ENCODE measurements at places on chromosomes 2 and 18.

GRCh38 chr18:76499637-76500340, 4.7 kb upstream of the ZNF516 start:
- DNase-seq, result no peak

GRCh38 chr2:196233805-196234475, 62.6 kb upstream of the STK17B start:
- DNase-seq, result no peak

DNA sequence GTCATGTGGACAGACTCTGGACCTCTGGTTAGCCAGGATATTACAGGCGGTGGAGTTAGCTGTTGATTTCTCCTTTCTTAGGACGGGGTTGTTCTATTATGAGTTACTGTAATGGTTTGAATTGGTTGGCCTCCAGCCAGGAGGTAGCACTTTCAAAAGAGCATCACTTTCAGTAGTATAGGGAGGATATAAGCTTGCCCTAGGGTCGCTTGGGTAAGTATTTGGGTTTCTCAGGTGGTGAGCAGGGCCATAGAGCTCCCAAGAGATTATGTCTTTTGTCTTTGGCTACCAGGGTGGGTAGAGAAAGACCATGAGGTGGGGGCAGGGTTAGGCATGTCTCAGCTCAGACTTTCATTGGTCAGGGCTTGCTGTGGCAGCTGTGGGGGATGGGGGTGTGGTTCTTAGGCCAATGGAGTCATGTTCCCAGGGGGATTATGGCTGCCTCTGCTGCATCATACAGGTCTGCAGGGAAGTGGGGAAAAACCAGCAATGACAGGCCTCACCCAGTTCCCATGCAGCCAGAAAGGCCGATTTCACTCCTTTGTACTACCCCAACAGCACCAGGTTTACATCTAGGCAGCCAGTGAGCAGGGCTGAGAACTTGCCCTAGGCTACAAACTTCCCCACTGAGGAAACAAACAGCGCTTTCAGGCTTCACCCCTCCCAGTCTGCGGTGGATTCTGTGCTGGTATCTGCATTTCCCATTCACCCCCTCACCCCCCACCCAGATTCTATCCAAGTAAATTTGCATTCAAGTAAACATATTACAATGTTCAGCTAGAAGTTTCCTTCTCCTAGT, 89.4 kb upstream of the SLC38A11 start:
- no peak for DNase-seq

DNA sequence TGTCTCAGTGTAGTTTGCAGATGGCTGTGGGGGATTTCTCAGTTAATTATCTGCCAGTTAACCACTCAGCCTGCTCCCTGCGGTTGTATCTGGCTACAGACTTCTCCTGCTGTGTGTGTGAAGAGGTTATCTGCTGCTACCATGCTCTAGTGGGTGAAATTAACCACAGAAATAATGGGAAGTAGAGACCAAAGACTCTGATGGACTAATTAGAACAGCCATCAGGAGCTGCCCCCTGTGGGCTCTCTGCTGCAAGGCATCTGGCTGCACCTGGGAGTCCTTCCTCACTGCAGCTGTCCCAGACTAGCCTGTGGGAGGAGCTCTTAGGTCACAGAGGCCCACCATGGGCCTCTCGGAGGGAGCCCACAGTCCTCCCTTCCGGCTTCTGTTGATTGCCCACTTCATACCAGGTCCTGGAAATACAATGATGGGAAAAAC, 66.6 kb downstream of the CTIF start:
- DNase-seq, result no peak

DNA sequence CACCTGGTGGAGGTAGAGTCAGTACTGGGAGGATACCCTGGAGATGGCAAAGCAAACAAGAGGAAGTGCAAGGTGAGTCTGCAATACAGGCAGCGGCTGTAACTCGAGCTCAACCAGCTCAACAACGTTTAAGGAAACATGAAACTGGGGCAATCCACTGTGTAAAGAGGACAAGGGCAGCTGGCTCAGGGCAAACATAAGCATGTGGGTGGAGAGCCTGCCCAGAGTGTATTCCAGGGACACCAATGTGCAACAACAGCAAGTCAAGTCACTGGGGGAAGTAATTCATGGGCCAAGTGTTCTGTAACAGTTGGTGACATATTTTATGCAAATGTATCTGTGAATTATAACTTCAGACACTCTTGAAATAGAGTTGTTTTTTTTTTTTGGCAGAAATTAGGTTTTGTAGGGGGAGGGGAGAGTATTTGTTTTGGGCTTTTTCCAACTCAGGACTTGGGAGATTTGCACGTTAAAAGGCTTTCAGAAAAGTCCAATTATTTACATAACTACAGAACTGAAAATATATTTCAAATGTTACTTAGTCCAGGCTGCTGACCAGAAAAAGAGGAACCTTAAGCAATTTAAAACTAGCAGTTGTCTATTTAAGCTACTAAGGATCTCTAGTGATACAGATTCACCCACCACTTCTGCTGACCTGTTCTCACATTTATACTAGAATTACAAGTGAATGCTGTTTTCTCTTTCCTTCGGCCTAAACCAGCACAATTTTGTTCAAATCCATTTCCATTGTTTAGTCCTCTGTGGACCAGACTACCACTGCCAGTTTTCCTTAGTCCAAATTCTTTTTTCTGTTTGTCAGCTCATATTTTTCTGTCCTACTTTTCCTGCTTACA, 18.6 kb downstream of the NRXN1 start:
- peak; percentile 98 for DNase-seq

- DNase-seq, result no peak
These were observed 2.7 kb upstream of the RNPEPL1 start for GRCh38 chr2:240565333-240566202.

- no peak for DNase-seq
These were observed 170.7 kb downstream of the CYRIA start for GRCh38 chr2:16494836-16495508.

- peak; percentile 2 for DNase-seq
These were observed 236.7 kb downstream of the SLC4A3 start for GRCh38 chr2:219864154-219864553.

GRCh38 chr2:235506997-235507615, 13.3 kb downstream of the AGAP1 start:
- no peak for DNase-seq

DNA sequence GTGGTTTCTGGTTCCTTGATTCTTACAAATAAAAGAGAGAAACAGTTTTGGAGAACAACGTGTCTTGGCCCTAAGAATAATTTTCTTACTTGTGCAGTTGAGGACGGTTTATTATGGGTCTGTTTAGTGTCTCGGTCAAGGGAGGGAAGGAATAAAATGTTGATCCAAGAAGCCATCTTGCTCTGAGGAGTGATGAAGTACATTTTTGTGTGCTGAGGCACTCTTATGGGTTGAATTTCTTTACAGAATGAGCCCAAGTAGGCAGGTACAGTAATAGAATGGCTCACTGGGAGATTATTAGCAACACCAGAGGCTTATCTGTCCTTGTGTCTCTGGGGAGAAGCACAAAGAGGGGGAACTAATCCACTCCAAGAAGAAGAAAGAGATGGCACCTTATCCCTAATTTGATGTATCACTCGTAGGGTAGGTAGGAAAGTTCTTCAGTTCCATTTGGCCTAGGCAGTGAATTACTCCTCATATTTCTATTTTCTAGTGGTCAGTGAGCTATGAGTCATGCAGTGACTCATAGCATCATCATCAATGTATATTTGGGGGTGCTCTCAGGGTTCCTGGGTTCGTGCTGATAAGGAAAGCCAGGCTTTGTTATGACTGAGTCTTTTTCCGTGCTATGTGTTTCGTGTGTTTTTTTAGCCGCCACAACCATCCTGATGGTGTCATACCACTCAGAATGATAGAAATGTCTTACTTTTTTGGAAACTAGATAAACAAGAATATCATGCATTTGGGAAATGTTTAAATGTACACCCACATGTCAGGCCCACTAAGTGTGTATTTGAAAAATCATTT, 250.1 kb upstream of the CTAGE1 start:
- DNase-seq, result no peak

DNA sequence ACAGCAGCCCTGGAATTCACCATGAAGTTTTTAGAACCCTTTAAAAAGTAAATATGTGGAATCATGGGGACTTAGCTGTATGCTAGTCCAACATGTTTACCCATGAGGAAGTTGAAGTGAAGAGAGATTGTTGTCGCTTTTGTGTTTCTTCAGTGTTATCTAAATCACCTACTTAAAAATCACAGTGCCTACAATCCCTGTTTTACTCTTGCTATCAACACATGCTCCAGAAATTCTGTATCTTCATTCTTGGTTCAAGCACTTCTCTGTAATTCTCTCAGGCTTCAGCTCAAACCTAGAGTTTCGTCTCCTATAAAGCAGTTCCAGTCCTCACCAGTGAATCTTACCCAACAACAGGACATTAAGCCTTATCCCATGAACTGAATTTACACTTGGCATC, 30.5 kb upstream of the CHMP1B start:
- DNase-seq, result no peak

- no peak for DNase-seq
These were observed 155.8 kb downstream of the TDRD15 start for GRCh38 chr2:21279525-21279924.

GRCh38 chr2:237966250-237966564, 607 bp upstream of the UBE2F start:
- DNase-seq, result no peak

GRCh38 chr2:201575971-201576370, 67.3 kb downstream of the TMEM237 start:
- no peak for DNase-seq

- no peak for DNase-seq
These were observed 74.2 kb downstream of the INO80D start for GRCh38 chr2:206011795-206012194.

GRCh38 chr2:150258781-150259307, 228.6 kb downstream of the RND3 start:
- no peak for DNase-seq

DNA sequence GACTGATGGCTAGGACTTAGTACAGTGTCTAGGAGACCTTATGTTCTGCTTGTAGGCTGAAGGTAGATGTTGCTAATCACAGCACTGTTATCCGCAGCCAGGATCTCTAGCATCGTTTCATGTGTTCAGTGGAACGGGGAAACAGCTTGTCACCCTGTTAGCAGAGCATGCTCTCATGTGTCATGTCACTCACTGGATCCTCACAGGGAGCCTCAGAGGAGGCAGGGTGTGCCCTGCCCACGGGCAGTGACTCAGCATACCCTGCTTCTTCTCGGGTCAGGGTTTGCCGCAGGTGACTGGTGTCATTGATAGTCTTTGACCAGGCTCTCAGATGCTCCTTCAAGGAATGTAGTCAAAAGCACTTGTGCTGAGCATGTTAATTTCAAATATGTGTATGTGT, 44.4 kb downstream of the RPIA start:
- no peak for DNase-seq

GRCh38 chr2:12361506-12361905, 355.2 kb upstream of the TRIB2 start:
- no peak for DNase-seq

DNA sequence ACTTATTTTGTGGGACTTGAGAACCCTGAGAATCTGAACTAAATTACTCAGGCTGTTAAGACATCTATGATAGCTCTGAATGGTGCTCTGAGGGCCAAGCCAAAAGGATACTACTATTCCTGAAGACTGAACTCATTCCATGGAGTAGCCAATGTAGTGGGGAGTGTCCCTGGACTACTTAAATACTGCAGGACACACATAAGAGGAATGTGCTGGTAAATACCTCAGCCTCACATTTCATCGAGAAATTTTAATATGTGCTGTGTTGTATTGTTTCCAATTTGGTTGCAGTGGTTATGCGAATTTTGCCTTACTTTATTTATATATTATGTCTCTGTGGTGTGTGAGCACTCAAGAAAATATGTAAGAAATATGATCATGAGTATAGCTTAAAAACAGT, 264.4 kb upstream of the FIGN start:
- no peak for DNase-seq

- no peak for DNase-seq
These were observed 142.1 kb downstream of the ASXL3 start for GRCh38 chr18:33720133-33720532.

DNA sequence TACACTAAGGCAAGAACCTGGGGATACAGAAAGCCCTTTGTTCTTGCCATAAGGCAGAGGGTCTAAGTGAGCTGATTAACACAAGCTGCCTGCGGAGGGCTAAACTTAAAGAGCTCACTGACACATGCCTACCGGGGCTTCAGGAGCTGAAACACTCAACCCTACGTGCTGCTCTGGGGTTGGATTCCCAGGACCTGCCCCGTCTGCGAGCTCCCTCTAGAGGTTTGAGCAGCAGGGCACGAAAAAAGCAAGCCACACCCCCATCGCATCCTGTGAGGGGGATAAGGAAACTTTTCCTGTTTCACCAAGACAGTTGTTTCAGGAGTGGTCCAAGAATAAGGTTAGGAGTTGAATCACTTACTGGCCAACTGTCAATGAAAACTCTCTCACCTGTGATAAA, 562.1 kb downstream of the TMX3 start:
- DNase-seq, result no peak

GRCh38 chr2:188789951-188790350, 184.2 kb upstream of the COL3A1 start:
- no peak for DNase-seq

DNA sequence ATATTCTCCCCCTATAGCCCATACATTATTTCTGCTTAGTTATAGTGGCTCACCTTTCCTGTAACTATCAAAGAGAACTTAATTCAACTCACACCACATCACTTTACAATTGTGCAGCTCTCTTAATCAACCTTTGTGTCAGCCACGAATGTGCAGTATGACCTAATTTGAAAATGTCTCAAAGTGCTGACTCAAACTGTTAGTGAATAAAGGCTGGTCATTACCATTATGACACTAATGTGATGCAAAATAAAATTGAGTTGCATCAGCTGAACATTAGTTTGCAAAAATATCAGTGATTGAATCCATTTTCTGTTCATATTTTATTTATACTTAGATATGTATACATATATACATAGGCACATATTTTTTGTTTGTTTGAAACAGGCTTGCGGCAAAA, 251.8 kb downstream of the MEIS1 start:
- DNase-seq, result no peak

- DNase-seq, result no peak
These were observed 113.0 kb upstream of the SLC1A4 start for GRCh38 chr2:64876137-64876647.

DNA sequence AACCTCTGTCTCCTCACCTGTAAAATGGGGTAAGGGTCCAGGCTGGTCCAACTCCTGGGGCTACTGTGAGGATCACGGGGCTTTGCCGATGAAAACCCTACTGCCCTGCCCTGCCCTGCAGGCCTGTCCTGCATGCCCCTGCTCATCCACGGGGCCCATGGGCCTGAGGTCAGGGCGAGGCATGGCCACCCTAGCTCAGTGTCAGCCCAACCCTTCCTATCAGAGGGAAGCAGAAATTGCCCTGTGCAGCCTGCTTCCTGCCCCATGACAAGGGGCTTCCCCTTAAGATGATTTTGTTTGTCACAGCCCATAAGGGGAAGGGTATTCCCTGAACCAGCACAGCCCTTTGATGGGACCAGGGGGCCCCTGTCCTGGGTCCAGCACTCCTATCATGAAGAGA, 353.6 kb upstream of the ID2 start:
- DNase-seq, result no peak

GRCh38 chr2:134724341-134724740, 5.5 kb upstream of the TMEM163 start:
- DNase-seq, result no peak

- DNase-seq, result no peak
These were observed 120.3 kb upstream of the NFATC1 start for GRCh38 chr18:79275461-79275860.
